ENCODE measurements at places on chromosomes 5 and 9. TPM values are rescaled to one million over a fixed set of nuclear protein-coding genes. Genes with fewer than 3 reads are reported as not detected.

GRCh38 chr5:118236108-118236849 is 752.1 kb downstream of the DTWD2 start:
- H3K4me1 ChIP-seq = no peaks in the 10 kb centered on the region
- no peaks in the 10 kb centered on the region for H3K36me3 ChIP-seq
- no peak for DNase-seq
- no peak overlapping the region for H3K27ac ChIP-seq
- no peak overlapping the region for H3K4me3 ChIP-seq

DNA sequence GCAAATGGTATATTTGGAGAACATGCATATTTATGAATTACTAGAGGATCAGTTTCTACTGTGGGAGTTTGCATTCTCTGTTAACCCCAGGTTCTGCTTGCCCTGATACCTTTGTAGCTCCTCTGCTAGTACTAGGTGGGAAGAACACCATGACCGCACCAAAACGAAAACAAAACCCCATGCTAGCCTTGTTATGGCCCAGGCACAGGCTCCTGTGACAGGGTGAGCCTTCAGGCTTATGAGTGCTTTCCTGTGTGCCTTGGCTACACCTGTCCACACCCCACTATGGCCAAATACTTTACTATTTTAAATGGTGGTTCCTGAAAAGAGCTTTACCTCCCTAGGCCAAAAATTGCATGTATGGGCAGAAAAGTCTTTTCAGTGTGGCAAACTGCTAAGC is 94.8 kb downstream of the PPIC start:
- H3K4me1 ChIP-seq = peaks cover 12% of the 10 kb centered on the region
- H3K36me3 ChIP-seq = no peaks in the 10 kb centered on the region
- no peak overlapping the region for H3K27ac ChIP-seq
- H3K27me3 ChIP-seq = no peaks in the 10 kb centered on the region

SMIM33 gene
- not detected for total RNA-seq

MELK gene
- total RNA-seq = 53.1 TPM

DNA sequence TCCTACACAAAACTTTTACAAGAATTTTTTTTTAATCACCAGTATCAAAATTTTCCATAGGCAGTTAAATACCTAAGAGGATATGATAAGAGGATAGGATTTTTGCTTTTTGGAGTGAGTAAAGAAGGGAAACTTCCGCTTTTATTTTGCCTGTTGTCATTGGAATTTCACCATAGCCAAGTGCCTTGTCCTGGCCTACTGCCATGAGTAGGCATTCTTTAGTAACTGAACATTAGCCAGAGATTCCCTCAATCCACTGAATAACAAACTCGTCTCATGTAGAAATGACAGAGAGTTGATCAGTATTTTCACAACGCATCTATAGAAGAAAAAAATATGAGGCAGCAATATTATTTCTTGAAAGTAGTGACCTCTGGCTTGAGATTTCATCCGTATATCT is 289.6 kb upstream of the ADAMTSL1 start:
- no peaks in the 10 kb centered on the region for H3K4me1 ChIP-seq
- no peak overlapping the region for H3K27ac ChIP-seq
- no peaks in the 10 kb centered on the region for H3K27me3 ChIP-seq
- no peak overlapping the region for H3K4me3 ChIP-seq

- no peaks in the 10 kb centered on the region for H3K4me1 ChIP-seq
- H3K27ac ChIP-seq = no peak overlapping the region
- H3K36me3 ChIP-seq = no peaks in the 10 kb centered on the region
- DNase-seq = no peak
- H3K27me3 ChIP-seq = no peaks in the 10 kb centered on the region
These were observed 91.8 kb downstream of the FANCC start for GRCh38 chr9:95225726-95226106.

OBP2B gene
- not detected for total RNA-seq

DNA sequence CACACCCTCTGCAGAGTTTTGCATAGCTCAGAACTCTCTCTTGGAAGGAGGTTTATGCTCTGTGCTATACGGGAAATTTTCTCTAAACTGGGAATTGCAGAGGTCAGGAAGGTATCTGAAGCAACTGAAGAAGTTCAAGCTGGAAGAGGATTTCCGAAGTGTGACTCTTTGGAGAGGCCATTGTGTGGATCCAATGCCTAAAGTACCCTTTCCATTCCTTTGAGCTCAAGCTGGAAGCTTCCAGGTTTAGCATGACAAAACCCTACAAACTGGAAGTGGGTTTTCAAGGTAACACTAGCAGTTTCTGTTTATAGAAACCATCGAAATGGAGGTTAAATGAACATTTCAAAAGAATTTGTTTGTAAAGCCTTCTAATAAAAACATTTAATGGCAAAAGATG is 187.1 kb downstream of the CFAP90 start:
- no peaks in the 10 kb centered on the region for H3K36me3 ChIP-seq
- peak; percentile 5 for DNase-seq
- H3K4me1 ChIP-seq = peaks cover 5% of the 10 kb centered on the region
- H3K27ac ChIP-seq = no peak overlapping the region
- H3K27me3 ChIP-seq = no peaks in the 10 kb centered on the region
- no peak overlapping the region for H3K4me3 ChIP-seq

OR1Q1 gene
- total RNA-seq = not detected

DNA sequence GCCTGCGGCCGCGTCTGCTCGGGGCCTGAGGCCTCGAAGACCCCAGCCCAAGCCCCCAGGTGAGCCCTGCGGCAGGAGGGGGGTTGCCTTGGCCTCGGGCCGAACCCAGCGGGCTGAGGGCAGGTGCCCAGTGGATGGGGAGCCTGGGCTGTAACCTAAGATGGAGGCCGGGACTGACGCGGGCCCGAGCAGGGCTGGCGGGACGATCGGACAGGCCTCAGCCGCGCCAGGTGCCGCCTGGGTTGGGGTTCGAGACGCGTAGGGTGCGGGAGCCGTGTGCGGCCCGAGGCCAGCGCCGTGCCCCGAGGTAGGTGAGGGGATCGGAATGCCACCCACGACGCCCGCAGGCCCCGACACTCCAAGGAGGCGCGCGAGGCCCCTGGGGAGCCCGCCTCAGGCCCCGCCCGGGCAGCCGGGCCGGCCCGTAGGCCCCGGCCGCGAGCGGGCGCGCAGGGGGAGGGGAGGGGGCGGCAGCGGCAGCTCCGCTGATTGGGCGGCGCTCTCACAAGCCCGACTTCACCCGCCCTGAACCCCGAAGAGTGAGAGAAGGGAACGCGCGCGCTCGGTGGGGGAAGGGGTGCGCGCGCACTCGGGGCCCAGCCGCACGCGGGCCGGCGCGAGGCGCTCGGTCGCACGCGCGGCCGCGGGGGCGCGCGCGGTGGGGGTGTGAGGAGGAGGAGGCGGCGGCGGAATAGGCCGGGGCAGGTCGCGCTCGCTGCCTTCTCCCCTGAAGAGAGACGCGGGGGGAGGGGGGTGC is at the start of gene NSD1:
TSS of gene NSD1 (plus strand) at position 678 of the 757 bp plus-strand sequence. CDS start 1,331 bp downstream, outside the sequence.
- peaks cover 14% of the 10 kb centered on the region for H3K4me1 ChIP-seq
- peak; percentile 79 for DNase-seq
- peak within 1 kb of the TSS; percentile 74 for H3K4me3 ChIP-seq
- peak within 1 kb of the TSS; percentile 98 for H3K27ac ChIP-seq

DNA sequence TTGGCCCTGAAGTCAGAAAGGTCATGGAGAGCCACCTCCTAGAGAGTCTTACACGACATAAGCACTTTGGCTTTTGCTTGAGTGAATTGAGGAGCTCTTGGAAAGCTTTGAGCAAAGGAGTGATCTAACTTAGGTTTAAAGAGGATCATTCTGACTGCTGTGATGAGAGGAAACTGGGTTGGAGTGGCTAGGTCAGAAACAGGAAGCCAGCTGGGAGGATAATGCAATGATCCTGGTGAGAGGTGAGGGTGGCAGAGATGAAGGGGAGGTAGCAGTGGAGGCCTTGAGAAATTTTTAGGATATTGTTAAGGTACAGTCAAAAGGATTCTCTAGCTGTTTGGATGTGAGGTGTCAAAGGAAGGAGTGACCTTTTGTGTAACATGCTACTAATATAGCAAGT is 32.2 kb upstream of the ROPN1L start:
- no peaks in the 10 kb centered on the region for H3K4me1 ChIP-seq
- no peaks in the 10 kb centered on the region for H3K27me3 ChIP-seq
- peaks cover 47% of the 10 kb centered on the region for H3K36me3 ChIP-seq
- DNase-seq = no peak
- no peak overlapping the region for H3K27ac ChIP-seq

TMEM252 gene
- not detected for total RNA-seq

- H3K27me3 ChIP-seq = peaks cover 50% of the 10 kb centered on the region
- H3K4me3 ChIP-seq = peak overlapping the region; percentile 65
- no peak overlapping the region for H3K27ac ChIP-seq
- DNase-seq = peak; percentile 82
These were observed 3.6 kb upstream of the PFN3 start for GRCh38 chr5:177403792-177404640.

TUBB4B gene
- 307 TPM for total RNA-seq

OTP gene
- total RNA-seq = not detected

DNA sequence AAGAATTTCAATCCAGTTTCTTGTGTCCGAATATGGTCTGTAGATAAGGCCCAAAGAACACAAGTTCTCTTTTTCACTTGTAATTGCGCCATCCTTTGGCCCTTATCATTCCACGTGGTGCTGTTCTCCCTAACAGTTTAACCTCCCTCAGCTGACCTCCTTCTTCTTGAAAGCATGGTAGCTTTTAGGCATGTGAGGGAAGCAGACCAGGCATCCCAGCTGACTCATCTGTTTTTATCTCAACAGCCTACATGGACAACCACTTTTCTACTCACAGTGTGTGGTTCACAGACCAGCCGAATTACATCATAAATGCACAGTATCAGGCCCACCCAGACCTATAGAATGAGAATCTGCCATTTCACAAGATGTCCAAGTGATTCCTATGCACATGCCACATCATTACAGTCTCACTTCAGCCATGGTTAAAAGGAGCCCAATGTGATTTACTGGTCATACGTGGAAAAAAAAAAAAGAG is 26.9 kb upstream of the PLIN2 start:
- no peak overlapping the region for H3K4me3 ChIP-seq
- H3K27ac ChIP-seq = no peak overlapping the region
- H3K4me1 ChIP-seq = no peaks in the 10 kb centered on the region
- no peaks in the 10 kb centered on the region for H3K27me3 ChIP-seq
- no peaks in the 10 kb centered on the region for H3K36me3 ChIP-seq

DNA sequence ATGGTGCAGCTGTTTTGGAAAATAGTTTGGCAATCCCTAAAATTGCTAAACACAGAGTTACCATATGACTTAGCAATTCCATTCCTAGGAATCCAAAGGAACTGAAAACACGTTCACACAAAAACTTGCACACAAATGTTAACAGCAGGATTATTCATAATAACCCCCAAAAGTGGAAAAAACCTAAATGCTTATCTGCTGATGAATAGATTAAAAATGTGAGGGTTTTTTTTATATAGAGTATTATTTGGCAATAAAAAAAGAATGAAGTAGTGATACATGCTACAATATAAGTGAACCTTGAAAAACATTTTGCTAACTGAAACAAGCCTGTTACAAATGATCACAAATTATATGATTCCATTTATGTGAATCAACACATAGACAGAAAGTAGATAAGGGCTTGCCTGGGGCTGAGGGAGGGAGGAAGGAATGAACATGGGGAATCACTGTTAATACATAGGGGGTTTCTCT is 45.1 kb upstream of the TRIO start:
- H3K4me1 ChIP-seq = peaks cover 4% of the 10 kb centered on the region
- no peak for DNase-seq
- no peaks in the 10 kb centered on the region for H3K36me3 ChIP-seq
- H3K27ac ChIP-seq = no peak overlapping the region
- H3K27me3 ChIP-seq = no peaks in the 10 kb centered on the region

DNA sequence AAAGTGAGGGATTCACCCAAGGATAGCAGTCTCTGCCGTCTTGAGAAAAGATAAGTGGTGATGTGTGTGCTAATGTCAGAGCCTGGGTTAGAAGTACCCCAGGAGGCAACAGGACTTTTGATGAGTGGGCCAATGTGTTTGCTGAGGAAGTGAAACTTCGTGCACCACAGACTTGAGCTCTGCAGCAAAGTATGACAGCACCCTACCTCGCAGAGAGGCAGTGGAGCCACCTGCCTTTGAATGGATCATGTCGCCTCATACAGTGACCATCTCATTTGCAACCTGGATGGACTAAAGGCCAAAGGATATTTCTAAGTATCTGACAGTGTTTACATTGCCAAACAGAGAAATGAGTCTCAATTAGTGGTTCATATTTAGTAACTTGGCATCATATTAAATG is 593.9 kb upstream of the GRAMD2B start:
- DNase-seq = no peak
- no peak overlapping the region for H3K27ac ChIP-seq
- no peaks in the 10 kb centered on the region for H3K27me3 ChIP-seq
- no peaks in the 10 kb centered on the region for H3K4me1 ChIP-seq

DNA sequence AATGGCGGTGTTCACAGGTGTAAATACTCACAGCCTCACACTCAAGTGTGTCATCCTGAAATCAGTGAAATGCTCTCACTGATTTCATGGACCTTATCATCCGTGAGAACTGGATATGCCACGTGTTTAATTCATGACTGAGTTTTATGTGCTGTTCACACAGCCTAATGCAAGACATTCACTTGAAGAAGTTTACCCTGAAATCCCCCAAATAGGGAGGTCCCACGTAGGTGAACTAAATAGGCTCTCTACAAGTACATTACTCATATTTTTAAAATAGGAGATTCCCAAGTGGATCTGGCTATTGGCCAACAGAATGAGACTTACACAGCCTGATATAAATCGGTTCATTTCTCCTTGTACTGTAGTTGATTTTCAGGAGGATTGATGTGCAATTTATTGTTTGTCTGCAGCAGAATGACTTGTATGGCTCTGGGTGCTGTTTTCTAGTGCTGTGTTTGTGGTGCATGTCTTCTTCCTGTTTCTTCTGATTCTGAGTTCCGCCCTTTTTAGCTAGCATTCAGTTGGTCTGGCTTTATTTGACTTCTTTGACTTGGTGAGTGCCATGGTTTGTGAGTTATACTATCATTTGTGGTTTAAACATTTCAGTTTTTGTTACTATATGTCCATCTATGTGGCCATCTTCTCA is 25.1 kb downstream of the TRIO start:
- no peak overlapping the region for H3K4me3 ChIP-seq
- H3K36me3 ChIP-seq = no peaks in the 10 kb centered on the region
- H3K4me1 ChIP-seq = peaks cover 19% of the 10 kb centered on the region
- H3K27me3 ChIP-seq = no peaks in the 10 kb centered on the region
- no peak overlapping the region for H3K27ac ChIP-seq

ORM2 gene
- 0.90 TPM for total RNA-seq

LIX1 gene
- 0.26 TPM for total RNA-seq

LCN10 gene
- total RNA-seq = 2.8 TPM

- H3K4me3 ChIP-seq = no peak overlapping the region
- no peaks in the 10 kb centered on the region for H3K27me3 ChIP-seq
- H3K27ac ChIP-seq = no peak overlapping the region
These were observed 15.4 kb downstream of the IARS1 start for GRCh38 chr9:92278110-92278509.

PCDHGA7 gene
- 0.73 TPM for total RNA-seq
